ENCODE measurements at places on chromosomes 13 and 19.

- no peak for DNase-seq
Observed at GRCh38 chr19:45187421-45188100, 9.0 kb downstream of the BLOC1S3 start.

- no peak for DNase-seq
Observed at GRCh38 chr13:23796551-23796950, 92.6 kb downstream of the MIPEP start.

GRCh38 chr13:55091172-55091571 is 2049.5 kb upstream of the PRR20A start:
- DNase-seq = no peak

DNA sequence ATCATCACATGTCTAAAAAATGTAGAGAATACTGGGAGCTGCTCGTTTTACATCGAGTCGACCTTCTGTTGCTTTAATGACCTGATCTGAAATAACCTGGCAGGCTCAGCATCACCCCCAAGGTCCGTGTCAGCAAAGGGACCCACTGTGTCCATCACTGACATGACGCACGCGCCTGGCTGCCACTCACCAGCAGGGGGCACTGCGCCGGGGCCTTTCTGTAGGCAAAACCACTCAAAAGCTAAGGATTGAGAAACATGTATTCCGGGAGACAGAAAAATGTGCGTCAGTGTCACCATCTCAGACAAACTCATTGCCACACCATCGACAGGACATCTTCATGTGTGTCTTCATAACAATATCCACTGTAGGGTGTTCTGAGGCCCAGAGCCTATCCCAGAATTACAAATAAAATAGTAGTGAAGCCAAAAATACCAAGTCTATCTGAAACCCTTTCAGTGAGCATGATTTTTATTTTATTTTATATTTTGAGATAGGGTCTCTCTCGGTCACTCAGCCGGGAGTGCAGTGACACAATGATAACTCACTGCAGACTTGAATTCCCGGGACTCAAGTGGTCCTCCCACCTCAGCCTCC is 130.3 kb upstream of the LSM14A start:
- DNase-seq = no peak

DNA sequence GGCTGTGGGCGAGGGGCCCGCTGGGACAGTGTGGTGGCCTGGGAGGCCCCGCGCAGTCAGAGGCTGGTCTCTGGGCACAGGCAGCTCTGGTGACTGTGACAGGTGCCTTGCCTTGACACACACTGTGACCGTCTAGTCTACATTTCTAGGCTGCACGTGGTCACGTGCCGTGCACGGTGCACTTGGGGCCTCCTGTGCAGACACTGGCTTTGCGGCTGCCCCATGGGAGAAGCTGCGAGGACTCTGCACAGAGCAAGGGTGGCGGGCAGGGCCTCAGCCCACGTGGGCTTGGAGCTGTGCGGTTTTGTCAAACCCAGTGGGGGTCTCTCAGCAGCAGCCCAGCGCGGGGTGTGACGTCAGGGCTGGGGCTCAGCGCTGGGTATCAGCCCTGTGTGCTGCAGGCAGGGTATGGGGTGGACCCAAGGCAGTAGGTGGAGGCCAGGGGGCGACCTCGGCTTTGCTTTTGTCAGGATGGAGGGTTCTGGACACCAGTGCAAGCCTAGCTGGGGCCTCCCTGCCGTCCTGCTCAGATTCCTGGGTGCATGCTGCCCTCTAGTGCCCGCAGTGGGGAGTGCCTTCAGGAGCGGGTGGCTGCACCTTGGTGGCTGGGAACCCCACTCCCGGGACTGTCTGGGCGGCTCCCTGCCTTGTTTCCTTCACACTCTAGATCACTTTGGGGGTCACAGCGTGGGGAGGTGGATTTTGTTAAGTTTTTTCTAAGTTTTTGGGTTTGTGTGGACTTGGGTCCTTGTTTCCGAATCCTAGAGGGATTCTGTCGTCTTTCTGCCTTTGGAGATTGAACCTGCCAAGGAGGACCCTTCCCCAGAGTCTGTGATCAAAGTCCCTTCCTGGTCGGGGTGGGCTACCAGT is 62.6 kb downstream of the KDM4B start:
- no peak for DNase-seq

GRCh38 chr13:52703482-52703881 is 36.1 kb downstream of the CNMD start:
- DNase-seq = no peak

GRCh38 chr19:44848812-44849447 is 2.8 kb downstream of the NECTIN2 start:
- no peak for DNase-seq

- no peak for DNase-seq
Observed at GRCh38 chr19:20313894-20314293, 146.9 kb downstream of the ZNF486 start.

DNA sequence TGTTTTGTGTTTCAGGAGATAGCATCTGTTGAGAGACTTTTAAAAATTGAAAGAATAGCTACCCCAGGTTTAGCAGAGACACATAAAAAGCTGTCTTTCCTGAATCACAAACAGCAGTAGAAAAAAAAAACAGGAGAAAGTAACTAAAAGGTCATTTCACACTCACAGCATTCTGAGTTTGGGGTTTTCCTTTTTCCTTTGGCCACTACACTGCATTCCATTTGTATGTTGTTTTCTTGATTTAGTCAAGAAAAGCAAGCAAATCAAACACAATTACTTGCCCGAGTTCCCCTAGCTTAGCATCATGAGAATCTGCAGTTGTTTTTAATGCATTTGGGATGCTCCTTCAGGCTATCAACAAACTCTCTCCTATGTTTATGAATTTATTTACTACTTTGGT is 161.0 kb downstream of the KCTD12 start:
- peak; percentile 39 for DNase-seq

DNA sequence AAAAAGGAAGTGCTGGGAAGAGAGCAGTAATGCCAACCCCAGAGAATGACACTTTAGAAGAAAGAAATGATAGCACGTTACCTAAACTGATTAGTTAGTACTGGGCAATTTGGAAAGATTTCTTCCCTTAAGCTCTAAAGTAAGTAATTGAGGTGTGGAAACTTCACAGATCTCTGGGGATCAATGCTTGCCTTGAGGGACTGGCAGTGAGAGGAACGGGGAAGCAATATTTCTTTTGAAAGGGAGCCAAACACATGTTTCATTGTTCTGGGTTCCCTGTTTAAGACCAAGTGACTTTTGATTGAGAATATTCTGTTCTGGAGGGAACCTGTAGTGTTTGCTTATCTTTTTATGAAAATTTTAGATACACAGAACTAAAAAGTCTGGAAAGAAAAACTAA is 190.5 kb downstream of the NDFIP2 start:
- no peak for DNase-seq

GRCh38 chr13:98285317-98285716 is 108.2 kb upstream of the RNF113B start:
- peak; percentile 61 for DNase-seq

- DNase-seq = no peak
Observed at GRCh38 chr19:39183104-39183503, 13.7 kb upstream of the NCCRP1 start.

- no peak for DNase-seq
Observed at GRCh38 chr13:72218966-72219365, 352.0 kb upstream of the DACH1 start.

- peak; percentile 5 for DNase-seq
Observed at GRCh38 chr19:52896431-52897137, 851 bp downstream of the ZNF320 start.

DNA sequence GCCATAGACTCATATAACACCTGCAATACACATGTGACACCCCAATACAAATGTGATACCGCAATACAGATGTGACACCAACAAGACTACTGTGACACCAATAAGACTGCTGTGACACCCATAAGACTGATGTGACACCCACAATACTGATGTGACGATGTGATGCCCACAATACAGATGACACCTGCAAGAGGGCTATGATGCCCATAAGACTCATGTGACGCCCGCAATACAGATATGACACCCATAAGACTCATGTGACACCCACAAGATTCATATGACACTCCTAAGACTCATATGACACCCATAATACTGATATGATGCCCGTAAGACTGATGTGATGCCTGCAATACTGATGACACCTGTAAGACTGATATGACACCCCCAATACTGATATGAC is 113.0 kb downstream of the MRPL57 start:
- DNase-seq = no peak

GRCh38 chr13:72435251-72435650 is 292.2 kb downstream of the MZT1 start:
- DNase-seq = no peak

- DNase-seq = peak; percentile 94
Observed at GRCh38 chr13:42832341-42833096, 51.1 kb downstream of the FAM216B start.

GRCh38 chr19:13099073-13099999 is 3.3 kb downstream of the LYL1 start:
- no peak for DNase-seq

DNA sequence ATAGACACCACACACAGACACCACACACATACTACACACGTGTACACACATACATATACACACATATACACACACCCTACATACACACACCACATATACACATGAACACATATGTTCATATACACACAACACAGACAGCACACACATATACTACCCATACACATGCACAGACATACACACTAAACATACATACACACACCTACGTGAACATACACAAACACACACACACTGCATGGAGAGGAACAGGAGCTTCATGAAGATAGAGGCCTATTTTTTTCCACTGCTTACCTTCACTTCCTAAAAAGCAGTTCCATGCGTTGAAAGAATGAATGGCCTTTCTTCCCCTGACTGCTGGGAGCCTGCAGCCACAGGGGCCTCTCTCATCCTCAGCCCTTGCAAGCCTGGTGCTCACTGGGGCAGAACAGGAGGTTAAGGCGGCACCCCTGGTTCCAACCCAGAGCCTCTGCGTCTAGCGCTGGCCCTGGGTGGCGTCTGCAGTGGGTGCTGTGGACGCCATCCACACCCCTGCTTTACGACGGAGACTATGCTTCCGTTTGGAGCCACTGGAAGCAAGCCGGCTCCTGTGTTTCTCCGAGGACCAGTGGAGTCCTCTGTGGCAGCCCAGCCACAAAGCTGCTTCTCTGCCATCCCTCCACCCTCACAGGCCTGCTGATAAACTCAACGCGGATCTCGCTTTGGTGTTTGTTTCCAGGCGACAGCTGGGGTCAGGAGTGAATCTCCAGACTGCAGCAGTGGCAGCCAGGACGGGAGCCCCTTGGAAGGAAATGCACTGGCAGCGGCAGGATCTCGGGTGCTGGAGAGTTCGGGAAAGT is 1.9 kb upstream of the RASA3 start:
- no peak for DNase-seq

DNA sequence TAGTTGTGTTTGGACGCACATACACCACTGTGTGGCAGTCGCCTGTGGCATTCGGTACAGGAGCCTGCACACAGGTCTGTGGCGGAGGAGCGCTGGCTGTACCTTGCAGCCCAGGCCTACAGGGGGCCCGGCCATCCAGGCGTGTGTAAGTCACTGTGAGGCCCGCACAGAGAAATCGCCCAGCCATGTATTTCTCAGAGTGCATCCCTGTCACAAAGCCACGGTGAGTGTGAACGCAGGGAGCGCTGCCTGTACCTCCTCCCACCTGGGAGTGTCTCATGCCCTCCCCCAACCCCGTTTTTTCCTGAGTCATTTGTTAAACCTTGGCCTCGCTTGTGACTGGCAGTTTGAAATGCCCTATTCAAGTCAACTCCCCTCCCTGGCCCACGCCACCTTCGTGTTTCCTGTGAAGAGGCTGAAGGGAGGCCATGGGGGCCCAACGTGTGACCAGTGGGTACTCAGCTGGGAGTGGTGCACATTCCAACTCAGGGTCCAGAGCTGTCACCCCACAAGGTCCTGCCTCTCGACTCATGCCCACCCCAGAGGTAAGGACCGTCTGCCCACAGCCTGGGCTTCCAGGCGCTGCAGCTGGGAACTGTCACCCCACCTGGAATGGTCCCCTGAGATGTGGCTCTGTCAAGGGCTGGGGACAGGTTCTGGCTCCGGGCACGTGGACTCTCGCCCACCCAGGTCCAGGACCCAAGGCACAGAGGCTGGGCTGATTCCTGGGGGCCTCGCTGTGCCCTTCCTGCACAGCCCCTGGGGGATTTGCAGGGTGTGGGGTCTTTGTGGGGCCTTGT is 11.6 kb upstream of the RASA3 start:
- DNase-seq = no peak

DNA sequence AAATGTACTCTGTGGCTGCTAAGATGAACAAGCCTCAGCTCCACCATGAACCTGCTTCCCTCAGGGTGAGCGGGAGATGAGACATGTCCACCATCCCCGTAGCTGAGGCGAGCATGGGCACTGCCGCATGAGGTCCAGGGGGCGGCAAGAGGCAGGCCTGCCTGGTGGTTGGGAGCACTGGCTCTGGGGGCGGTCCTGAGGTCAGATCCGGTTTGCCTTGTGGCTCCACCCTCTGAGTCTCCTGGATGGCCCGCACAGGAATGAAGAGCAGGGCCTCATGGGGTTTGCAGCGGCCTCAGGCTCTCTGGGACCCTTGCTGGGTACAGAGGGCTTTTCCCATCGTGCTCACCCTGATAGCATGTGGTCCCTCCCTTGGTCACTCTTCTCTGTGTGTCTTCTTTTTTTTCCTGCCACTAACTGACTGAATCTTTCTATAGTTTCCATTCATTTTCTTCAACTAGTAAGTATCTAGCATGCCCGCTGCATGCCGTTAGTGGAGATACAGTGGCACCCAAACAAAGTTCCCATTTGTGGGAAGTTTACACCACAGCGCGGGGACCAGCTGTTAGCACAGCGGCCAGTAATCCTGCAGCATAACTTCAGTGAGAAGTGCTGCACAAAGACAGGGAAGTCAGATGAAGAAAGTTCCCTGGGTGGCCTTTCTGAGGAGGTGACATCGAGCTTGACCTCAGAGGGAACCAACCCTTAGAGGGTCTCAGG is 37.3 kb downstream of the CAPN12 start:
- no peak for DNase-seq

DNA sequence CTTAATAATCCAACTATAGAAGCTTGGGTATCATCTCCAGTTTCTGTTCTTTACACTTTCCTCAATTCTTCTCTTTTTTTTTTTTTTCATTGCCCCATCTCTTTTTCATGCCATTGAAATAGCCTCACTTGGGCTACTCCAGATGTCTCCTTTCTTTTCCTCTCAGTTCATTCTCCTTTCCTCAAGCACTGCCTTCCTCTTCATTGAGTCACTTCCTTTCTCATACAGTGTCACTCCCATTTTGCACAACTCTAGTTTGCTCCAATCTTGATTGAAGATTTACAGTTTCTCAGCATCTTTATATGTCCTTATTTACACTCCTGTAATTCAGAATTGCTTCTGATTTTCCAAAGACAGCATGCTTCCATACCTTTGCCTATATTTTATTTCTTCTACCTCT is 61.3 kb downstream of the IPO5 start:
- DNase-seq = peak; percentile 74

DNA sequence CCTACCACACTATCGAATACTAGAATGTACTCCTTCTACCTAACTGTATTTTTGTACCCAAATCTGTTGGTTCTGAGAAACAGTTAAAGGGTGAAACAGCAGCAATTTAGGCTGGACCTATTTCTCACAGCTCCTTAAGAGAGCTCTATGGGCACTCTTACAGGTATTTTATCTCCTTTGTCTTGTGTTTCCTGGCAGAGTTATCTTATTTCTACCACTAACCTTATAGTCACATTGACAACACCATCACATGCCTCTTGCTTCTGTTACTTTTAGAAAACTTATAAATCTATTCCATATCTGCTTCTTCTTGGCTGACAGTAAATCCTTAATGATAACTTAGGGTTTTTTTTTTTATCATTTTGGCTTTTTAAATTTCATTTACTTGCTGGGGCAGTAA is 130.7 kb downstream of the MYO16 start:
- no peak for DNase-seq
